Amniotic stem cell (primary cell): ENCODE measurements at places on chromosomes 7 and 10.

- no peak for DNase-seq
Observed at GRCh38 chr7:51602376-51602775, 285.8 kb upstream of the COBL start.

GRCh38 chr7:84912993-84913635 is 273.7 kb downstream of the SEMA3D start:
- no peak for DNase-seq

GRCh38 chr10:79561257-79561656 is 1.1 kb upstream of the SFTPA2 start:
- no peak for DNase-seq

GRCh38 chr10:29435809-29436501 is 147.1 kb downstream of the LYZL1 start:
- peak; percentile 22 for DNase-seq

DNA sequence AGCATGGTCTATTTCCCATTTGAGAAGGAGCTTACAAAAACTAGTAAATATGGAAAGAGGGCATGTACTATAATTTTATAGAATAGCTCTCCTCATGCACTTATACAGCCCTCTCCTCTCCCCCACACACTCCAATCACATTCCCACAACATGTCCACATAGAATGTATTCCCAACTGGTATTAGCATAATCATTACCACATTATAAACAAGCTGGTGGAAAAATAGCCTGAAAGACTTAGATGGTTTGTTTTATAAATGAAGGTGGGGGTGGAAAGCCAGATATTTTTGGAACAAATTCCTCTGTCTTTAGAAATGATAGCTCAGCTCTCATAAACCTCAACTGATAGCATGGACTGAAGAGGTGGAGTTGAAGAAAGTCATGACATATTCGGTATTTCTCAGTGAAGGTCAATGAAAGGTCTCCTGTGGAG is 410.1 kb downstream of the SUGCT start:
- no peak for DNase-seq
